ENCODE measurements at places on chromosomes 7 and 10.

- no peak for DNase-seq
Observed at GRCh38 chr10:116440330-116441030, 12.8 kb downstream of the PNLIPRP3 start.

GRCh38 chr10:114575417-114576131 is 82.5 kb downstream of the ABLIM1 start:
- no peak for DNase-seq

DNA sequence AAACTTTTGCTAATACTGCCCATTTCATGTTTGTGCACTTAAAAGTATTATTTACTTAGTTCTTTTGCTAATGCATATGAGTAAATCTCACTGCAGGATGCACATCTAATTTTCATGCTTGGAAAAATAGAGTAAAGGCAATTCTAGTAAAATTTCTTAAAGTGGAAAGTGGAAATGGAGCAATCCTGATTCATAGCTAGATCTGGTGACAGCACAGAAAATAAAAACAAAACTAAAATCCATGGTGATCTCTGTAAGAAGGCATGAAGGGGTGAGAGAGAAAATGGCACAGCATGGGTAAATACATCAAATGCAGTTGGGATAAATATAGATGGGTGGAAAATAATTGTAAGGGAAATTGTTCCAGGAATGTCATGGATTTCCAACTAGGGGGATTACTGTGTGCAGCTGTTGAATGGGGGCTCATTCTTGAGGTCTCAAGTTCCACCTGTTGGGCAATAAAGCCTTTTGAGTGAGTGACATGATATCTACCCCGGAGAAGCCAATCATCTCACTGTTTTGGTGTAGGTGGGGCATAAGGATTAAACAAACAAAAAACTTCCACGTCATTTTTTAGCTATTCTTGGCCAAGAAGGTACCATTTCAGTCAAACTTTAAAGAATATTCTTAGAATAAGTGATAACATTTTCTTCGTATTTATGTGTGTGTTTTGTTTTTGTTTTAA is 1.7 kb upstream of the MCU start:
- no peak for DNase-seq

GRCh38 chr7:103668279-103668941 is 222.4 kb upstream of the SLC26A5 start:
- no peak for DNase-seq

- no peak for DNase-seq
Observed at GRCh38 chr10:122468926-122469781, 7.8 kb downstream of the HTRA1 start.

DNA sequence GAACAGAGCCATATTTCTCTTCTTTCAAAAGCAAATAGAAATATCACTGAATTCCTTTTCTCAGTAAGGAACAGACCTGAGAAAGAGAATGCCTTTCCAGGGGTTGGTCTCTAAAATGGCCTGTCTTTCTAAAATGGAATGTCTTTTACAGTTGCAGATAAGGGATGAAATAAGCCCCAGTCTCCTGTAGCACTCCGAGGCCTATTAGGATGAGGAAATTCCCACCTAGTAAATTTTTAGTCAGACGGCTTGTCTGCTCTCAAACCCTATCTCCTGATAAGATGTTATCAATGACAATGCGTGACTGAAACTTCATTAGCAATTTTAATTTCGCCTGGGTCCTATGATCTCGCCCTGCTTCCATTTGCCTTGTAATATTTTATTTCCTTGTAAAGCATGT is 2.9 kb upstream of the EFCAB10 start:
- DNase-seq = no peak

GRCh38 chr7:30888747-30889146 is 22.9 kb upstream of the AQP1 start:
- DNase-seq = no peak

GRCh38 chr7:12868027-12868426 is 180.6 kb downstream of the ARL4A start:
- DNase-seq = no peak

GRCh38 chr10:24162206-24162985 is 46.5 kb upstream of the KIAA1217 start:
- no peak for DNase-seq

DNA sequence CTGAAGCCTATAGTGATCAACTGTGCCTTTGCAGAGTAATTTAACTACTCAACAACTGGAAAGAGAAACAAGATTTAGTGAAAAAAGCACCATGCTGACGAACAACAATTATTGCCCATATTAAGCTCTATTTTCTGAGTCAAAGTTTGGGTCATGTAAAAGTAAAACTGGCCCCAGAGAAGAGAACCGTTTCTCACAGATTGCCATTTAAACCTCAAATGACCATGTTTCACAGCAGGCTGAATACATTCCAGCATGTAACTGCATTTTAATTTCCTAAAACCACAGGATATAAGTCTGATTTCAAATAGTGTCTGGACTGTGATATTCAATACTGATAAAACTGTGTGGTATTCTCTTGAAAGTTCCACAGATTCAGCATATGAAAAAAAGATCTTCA is 140.7 kb downstream of the ATE1 start:
- no peak for DNase-seq

GRCh38 chr10:120945801-120946302 is 94.7 kb downstream of the WDR11 start:
- DNase-seq = no peak

DNA sequence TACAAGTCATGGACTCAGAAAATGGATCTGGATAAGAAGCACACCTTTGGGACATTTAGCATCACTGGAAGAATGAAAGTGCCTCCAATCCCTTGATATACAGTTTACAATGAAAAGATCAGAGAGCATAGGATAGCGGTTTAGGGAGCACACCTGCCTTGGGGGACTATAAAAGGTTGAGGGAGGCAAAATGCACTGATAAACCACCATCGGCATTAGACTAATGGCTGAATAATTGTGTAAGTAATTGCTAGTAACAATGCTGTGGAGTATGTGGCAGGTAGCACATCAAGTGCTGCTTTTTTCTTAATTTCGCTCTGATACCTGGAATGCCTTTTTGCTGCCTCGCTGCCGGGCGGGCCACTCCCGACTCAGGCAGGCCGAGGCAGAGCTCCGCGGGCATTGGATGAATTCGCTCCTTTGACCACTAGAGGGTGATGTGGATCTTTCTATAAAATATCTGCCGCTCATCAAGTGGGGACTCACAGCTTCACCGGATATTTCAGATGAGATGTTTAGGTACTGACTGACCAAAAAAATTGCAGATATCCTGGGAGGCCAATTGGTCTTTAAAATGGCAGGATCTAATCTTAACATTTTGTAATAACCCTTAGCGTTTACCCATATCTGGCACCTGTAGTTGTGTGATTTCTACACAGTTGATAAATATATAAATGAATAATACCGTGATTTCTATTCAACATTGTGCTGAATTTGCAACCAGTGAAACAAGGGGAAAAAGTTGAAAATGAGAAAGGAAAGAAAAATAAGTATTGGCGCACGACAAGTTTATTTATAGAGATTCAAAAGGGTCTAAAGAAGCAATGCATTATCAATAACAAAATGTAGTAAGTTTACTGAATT is 116.8 kb upstream of the PRSS1 start:
- peak; percentile 55 for DNase-seq

DNA sequence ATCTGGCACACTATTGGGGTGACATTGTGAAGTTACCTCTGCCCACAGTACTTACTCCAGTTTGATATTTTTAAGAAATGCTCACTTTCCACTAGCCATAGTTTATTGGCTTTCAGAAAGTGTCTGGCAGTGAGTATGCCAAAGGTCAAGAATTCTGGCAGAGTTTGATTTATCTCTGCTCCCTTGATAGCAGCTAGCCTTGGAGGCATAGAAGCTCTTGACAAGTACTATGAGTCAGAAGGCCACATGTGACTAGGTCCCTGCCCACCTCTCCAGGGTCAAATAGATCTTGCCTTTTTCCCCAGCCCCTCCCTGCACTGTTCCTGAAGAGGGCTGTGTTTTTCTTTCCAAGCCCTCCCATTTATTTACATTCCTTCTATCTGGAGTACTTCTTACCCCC is 202.2 kb downstream of the AUTS2 start:
- no peak for DNase-seq

DNA sequence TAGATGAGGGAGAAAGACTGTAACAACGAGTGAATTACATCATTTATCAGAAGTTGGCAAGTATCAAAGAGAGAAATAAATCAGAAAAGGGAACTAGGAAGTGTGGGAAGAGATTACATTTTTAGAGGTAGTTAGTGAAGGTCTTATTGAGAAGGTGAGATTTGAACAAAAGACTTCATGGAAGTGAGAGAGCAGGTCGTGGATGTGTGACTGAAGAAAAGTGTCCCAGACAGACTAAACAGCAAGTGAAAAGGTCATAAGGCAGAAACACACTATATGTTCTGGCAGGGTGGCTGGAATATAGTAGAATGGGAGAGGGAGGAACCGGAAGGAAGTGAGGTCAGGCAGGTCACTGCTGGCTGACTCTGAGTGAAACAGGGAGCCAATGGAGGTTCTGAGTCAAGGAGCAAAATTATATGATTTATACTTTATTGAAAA is 35.7 kb upstream of the RHOBTB1 start:
- no peak for DNase-seq

- no peak for DNase-seq
Observed at GRCh38 chr7:155997431-155998327, 185.4 kb upstream of the SHH start.

- DNase-seq = no peak
Observed at GRCh38 chr7:119713606-119714005, 559.4 kb upstream of the KCND2 start.

GRCh38 chr10:7186387-7187018 is 224.3 kb downstream of the SFMBT2 start:
- no peak for DNase-seq

GRCh38 chr10:5656737-5657579 is 9.4 kb downstream of the ASB13 start:
- DNase-seq = no peak

DNA sequence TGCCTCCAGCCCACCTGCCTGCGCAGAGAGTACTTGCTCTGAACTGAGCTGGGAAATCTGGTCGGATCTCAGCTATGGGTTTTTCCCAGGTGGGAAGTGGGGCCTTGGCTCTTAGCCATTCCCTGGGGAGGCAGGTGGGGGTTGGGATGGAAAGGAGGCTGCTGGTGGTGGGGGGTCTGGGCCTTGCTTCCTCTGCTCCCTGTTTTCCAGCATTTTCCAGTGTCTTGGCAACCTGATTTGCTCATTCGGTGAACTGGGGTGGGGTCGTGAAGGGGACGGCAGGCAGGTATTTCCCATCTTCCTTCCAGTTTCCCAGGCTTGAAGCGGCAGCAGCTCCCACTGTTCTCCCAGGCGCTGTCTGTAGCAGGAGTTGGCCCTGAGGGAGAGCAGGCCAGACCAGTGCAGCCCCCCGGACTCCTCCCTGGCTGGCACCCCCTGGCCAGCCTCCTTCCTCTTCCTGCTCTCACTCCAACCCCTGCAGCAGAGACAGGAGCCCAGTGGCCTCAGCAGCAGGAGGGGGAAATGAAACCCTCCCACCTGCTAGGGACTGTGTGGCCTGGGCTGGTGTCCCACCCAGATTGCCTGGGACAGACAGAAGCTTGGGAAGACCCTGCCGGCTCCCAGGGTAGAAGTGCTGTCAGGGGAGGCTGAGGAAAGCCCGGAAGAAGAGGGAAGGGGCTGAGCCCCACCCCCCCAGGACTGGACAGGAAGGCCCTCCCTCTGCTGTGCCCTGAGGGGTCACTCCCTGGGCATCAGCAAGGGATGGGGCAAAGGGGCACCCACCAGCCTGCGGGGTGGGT is 6.6 kb downstream of the TRIM8 start:
- DNase-seq = no peak

- DNase-seq = no peak
Observed at GRCh38 chr7:156735851-156736250, 95.3 kb downstream of the RNF32 start.

DNA sequence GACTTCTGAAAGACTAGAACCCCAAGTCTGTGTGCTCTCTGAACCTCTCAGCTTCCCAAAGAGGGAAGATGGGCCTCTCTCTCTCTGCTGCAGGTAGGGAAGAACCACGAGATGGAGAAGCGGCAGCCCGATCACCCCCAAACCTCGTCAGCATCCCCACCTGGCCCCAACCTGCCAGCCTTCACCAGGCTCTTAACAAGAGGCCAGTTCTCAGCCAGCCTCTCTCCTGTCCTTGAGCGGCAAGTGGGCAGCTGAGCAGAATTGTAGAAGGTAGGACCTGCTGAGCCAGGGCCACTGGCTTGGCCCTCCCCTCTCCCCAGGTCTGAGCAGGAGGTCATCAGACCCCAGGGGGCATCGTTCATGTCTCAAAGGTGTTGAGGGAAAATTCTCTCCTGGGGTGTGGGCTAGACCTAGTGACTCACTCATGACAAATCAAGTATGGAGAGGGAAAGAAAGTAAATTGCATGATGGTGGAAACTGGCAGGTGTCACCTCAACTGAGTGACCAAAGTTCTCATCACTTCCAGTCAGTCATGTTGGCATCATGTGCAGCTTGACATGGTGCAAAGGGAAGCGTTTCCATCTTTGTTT is 92.0 kb upstream of the GPR26 start:
- DNase-seq = no peak

GRCh38 chr7:70673778-70674570 is 458.0 kb upstream of the GALNT17 start:
- no peak for DNase-seq

- DNase-seq = no peak
Observed at GRCh38 chr7:38909870-38910269, 879 bp upstream of the VPS41 start.

DNA sequence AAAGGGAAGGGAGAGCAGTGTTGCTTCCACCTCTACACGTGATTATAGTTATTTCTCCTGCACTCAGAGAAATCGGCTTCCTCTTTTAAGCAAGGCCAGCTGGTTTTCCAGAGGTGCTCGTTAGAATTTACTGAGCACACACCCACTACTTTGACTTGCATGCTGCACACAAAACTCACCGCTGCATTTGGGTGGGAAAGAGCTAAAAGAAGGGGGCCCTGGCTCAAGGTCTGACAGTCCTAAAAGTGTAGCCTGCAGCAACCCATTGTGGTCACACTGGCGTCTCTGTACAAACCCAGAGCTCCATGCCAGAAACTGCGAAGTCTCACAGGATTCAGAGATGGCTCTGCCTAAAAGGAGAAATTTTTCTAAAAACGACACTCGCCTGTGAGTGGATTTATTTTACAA is 133.7 kb downstream of the SLC25A13 start:
- no peak for DNase-seq

GRCh38 chr7:42023262-42023661 is 213.7 kb downstream of the GLI3 start:
- DNase-seq = no peak

GRCh38 chr10:75774783-75775490 is 343.5 kb downstream of the LRMDA start:
- DNase-seq = no peak

DNA sequence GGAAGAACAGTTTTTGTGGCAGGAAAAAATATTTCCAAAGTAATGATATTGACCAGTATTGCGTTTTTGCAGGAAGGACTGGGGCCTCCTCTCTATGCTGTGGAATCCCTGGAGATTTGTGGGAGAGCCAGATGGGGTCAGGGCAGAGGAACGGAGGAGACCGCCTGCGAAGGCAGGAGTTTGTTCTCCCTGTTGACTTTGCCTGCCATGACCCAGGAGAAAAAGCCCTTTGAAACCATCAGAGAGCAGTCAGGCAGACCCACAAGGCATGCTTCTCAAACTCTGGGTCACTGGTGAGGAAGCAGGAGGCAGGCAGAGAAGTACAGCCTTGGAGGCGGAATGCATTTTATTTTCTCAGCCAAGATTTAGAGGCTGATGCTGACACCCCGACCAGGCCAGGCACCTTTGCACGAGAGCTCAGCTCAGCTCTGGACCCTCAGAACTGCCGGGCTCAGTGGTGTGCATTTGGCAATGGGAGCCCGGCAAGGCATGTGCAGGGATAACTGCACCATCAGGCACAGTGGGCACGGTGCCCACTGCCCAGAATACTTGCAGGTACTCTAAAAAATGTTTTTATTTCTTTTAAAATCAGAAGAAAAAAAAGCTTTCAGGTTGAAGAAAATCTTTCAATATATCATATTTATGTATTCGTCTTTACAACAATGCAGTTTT is 410.4 kb downstream of the RPS24 start:
- no peak for DNase-seq

Data from GM18507 (cell line).